ENCODE measurements at places on chromosomes 3 and 15. TPM values are rescaled to one million over a fixed set of nuclear protein-coding genes. Genes with fewer than 3 reads are reported as not detected.

DNA sequence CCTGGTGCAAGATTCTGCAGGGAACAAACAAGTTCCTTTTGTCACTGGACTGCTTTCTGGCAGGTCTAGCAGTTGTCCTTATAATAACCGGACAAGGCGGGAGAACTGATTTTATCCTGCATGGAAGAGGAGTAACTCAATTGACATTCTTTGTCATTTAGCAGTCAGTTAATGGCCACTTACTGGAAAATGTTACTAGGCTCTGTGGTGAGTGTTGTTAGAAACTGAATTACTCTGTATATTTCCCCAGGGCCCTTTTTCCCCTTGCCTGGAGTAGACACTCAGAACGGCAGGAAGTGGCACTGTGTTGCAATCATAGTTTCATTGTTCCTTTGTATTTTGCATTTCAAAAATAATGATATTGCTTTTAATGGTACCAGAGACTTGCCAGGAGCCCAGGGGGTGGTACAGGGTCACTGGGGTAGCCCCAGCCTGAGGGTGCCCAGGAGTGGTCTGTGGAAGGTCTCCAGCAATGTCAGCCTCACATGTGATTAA lies 318.6 kb upstream of the LRRFIP2 start:
- DNase-seq = no peak

CSTA gene
- polyA plus RNA-seq = not detected

ARPIN gene
- polyA plus RNA-seq = not detected

DNA sequence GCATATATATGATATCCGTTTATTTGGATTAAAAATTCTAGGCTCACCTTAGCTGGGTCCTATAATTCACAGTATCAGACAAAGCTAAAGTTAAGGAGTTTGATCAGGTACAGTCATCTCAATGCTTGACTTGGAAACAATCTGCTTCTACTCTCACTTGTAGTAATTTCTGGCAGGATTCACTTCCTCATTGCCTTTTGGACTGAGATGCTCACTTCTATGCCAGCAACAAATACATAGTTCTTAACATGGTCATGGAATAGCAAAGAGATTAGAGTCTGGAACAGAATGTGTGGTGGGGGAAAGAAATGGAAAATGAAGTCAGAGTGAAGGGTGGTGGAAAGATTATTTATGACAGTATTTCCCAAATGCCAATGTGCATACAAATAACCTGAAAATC lies 693.6 kb downstream of the CADM2 start:
- DNase-seq = no peak

GRCh38 chr15:42375941-42376340 lies 16.6 kb downstream of the CAPN3 start:
- DNase-seq = no peak

GRCh38 chr15:50190166-50190570 lies 8.2 kb downstream of the SLC27A2 start:
- no peak for DNase-seq

PPP1R14D gene
- not detected for polyA plus RNA-seq

DNA sequence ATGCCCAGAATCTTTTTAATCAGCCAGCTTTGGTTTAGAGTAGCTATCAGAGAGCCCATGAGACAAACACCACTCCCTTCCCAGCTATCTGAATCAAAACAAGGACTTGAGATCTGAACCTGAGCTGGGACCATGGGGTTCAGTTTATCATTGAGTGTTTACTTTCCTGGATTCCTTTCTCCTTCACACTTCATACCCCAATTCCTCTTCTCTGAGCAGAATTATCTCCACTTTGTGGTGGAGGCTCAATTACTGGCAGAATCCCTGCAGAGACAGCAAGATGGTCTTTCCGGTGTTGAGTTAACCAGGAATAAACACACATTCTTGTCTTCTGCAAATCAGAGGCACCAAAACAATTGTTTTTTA lies 102.4 kb downstream of the RPL22L1 start:
- DNase-seq = no peak

DNA sequence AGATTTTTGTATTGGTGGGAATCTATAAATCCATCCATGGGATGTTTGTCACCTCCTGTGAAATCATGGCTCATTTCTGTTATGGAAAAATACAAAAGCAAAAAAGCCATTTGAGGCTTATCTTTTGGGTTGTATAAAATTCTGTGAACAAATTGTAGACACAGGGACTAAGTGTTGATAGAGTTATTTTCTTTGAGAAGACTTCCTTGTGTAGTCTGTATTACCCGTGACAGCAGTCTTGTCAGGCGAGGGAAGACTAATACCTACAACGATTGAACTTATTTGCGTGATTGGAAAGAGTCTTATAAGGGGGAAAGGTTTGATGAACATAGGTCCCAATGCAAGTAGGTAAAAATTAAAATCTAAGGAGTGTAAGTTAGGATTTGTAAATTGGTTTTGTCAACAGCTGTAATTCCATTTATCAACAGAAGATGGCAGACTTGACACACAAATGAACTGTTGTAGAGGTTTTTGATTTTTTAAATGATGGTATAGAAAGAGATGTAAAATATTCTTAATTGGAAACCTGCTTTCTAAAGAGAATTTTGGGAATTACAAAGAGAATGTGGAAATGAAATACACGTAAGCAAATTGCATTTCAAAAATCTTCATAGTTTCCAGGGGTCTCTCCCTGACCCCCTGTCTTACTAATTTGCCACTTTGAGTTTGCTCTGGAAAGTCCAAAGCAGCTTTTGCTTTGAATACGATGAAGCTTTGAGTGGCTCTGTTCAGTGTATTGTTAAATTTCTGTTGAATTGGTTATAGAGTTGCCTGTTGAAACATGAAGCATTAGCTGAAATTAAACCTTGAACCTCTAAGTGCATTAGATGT lies 33.2 kb downstream of the SLC25A26 start:
- DNase-seq = peak; percentile 38

DNA sequence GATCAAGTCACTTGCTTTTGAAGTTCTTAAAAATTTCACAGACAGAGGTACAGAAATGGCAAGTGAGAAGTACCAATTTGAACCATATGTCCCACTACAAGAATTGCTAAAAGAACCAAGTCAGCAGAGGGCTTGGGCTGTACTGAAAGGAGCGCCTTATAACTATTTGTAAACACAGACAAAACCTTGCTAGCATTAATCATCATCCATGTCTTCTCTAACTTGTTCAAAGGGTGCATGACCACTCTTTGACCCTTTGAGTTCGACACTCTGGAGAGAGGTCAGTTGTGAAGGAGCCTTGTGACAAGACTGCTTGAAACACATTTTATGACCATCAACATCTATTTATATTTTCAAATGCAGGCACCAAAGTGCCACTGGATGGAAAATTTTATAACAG lies 191.7 kb downstream of the PDZRN3 start:
- DNase-seq = no peak

DNA sequence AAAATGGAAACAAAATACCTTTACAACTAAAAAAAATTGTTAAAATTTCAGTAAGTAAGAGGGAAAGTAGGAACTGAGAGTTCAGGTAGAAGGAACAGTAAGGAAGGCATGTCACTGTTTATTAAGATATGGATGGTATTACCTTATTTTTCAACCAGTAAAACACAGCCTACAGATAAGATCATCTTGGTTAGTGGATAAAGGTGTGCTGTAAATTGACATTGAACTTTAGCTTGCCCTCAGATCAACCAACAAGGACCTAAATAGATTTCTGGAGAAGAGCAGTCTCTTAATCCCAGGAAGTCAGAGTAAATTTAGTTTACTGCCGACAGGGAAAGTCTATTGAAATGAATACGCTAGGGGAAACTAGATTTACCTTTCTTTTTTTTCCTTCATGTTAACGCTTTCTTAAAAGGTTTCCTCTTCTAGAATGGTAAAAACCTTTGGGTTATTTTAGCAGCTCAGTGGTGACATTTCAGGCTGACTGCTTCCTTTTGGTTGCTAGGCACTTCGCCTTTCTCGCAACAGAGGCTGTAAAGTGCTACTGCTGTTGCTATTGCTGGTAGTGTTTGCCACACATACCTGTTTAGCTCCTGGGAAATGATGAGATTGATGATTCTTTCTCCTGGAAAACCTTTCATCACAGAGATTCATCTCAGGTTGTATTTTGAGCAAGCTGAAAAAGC lies 12.9 kb downstream of the DZIP3 start:
- peak; percentile 51 for DNase-seq

SPINT1 gene
- 2.0 TPM for polyA plus RNA-seq

DNA sequence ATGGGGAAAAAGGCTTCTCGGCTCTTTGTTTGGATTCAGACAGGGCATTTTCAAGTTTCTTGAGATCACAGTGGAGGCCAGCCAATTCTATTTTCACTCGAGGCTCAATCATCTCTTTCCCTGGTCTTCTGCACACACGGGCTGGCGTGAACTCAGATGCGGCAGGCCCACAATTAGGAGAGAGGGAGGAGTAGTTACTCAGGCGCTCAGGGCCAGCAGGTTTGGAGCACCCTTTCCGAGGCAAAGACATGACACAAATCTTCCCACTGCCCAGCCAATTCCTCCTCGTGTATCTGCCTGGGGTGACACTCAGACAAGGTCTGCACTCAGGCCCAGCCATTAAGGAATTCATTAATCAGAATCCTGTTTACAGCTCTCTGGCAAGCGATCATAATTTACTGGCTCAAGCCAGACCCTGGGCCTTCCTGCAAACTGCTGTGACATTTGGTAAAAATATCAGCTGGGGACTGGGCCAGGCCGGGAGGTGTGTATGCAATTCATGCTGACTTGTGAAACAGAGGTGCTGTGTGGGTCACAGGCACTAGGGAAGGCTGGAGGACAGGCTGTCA lies 68.1 kb upstream of the TLE3 start:
- DNase-seq = no peak

- no peak for DNase-seq
These were observed 27.7 kb upstream of the IL20RB start for GRCh38 chr3:136929977-136930670.

FBXO40 gene
- polyA plus RNA-seq = 0.17 TPM

DNA sequence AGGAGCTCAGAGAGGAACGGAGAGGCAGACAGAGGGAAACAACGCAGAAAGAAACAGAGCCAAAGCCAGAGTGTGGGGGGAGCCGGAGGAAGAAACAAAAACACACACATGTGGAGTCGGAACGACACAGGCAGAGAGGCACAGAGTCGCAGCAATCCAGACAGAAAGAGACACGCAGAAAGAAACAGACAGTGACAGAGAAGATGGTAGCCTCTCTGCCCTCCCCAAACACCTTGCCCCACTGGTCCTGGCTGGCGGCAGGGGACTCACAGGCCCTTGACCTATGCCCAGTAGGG lies 1.7 kb downstream of the NCKIPSD start:
- DNase-seq = no peak

DNA sequence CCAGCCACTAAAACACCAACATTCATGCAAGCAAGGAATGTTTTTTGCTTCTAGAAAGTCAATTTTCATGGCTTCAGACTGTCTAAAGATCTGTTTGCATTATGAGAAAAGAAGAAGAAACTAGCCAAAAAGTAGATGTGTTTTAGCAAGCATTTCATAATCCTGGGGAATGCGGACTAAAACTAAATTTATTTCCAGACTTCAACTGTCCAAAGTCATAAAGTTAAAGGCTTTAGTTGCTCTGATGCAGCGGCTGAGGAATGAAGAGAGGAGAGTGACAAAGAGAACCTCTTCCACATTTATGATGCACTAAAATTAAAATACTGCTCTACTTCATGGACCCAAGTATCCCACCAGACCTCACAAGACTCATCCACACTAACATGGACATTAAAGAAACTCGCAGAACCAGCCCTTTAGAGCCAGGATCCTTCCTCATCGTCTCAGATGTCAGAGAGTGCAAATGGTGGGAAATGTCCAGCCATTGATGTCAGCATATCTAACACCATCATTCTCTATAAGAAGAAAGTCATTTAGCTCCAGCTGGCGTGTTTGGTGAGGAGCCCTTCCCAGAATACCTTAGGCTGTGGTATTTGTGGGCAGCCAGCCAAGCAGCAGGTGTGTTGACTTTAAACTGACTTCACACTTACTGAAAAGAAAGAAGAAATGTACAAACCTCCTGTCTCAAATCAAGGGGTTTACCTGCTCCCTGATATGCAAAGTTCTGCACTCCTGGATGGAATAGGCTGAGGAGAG lies 17.4 kb downstream of the FYCO1 start:
- DNase-seq = no peak

VIPR1 gene
- polyA plus RNA-seq = 44.8 TPM

Data from naive thymus-derived CD4-positive, alpha-beta T cell (primary cell).